Stromal cell of bone marrow (primary cell): ENCODE measurements at places on chromosomes 2 and 18.
A peak's percentile ranks its signal among the peaks of the same experiment; 100 is the strongest.

GRCh38 chr2:233905945-233906344 is 11.2 kb upstream of the TRPM8 start:
- no peak for DNase-seq

DNA sequence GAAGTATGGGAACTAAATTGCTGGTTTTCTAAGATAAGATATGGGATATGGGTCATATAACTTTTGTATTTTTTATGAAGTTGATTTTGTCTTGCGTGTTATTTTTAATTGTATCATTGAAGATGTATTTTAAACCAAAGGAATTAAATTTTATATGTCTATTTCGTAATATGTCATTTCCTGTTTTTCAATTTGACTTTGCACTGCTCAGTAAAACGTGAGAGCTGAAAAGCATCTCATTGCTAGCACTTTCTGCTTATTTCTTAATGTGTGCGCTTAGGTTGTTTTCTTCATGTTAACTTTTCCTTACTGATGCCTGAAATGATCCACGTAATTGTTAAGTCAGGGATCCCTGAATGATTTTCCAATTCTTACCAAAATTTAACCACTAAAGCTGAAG is 41.2 kb upstream of the KLF11 start:
- no peak for DNase-seq

DNA sequence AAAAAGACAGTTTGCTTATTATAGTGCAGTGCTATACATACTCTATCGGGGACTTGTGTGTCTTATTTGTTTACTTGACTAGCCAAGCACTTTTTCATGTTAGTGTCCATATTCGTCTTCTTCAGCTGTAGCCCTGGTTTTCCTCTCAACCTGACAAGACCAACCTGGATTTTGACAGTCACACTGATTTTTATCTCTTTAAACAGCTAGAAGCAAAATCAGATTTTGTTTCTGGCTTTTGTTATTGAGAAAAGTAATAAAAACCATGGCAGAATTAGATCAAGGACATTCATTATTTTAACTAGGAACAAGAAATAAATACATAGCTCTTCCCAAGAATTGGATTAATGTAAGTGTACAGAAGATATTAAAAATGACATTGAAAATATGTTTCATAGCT is 56.8 kb downstream of the SPATS2L start:
- no peak for DNase-seq

- DNase-seq, result peak; percentile 41
These were observed 85.1 kb upstream of the ACAA2 start for GRCh38 chr18:49898421-49898820.

- no peak for DNase-seq
These were observed 91.1 kb downstream of the INHBB start for GRCh38 chr2:120436885-120437603.

DNA sequence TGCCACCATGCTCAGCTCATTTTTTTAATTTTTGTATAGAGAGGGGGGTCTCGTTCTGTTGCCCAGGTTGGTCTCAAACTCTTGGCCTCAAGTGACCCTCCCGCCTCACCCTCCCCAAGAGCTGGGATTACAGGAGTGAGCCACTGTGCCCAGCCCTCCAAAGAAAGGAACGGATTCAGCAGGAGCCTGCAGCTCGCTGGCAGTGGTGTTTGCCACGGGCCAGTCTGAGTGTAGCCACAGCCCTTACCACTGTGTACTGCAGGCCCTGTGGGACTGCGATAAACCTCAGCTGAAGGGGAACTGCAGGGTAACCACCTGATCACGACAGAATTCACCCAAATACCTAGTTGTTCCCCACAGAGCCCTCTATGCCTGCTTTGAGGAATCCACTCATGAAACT is 6.8 kb downstream of the COPS9 start:
- DNase-seq, result no peak

- DNase-seq, result peak; percentile 80
These were observed 121.8 kb upstream of the SMAD7 start for GRCh38 chr18:49072524-49072934.

GRCh38 chr18:48133671-48134251 is 203.3 kb upstream of the SMAD2 start:
- DNase-seq, result no peak

DNA sequence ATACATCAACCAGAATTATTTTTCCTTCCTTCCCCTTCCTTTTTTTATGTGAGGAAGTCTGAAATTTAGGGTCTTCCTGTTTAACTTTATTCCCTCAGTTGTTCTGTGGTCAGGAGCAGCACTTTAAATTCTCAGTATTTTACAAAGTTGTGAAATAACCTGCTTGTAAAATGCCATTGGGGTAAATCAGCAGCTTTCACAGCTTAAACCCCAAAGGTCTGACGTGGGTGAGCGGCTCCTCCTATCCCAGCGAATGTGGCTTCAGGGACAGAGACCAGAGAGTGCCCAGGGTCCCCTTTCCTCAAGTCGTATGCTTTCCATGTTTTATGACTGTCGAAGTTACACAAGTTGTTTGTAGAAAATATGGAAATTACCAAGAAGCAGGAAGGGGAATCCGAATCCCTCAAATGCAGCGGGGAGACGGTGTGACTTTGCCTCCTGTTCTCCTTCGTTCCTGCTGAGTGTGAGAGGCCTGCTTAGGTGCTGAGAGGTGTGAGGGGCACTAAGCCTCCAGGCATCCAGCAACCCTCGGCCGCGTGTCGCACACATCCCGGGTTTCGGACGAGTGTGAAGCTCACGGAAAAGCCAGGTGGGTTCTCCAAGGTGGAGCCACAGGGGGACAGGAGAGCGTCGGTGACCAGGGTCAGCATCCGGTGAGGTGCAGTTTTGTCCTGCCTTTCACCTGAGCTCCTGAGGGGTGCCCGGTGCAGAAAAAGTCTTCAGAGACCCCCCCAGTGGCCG is 10.8 kb upstream of the KCNG2 start:
- peak; percentile 25 for DNase-seq

GRCh38 chr2:39325966-39326365 is 82.2 kb upstream of the CDKL4 start:
- DNase-seq, result no peak

DNA sequence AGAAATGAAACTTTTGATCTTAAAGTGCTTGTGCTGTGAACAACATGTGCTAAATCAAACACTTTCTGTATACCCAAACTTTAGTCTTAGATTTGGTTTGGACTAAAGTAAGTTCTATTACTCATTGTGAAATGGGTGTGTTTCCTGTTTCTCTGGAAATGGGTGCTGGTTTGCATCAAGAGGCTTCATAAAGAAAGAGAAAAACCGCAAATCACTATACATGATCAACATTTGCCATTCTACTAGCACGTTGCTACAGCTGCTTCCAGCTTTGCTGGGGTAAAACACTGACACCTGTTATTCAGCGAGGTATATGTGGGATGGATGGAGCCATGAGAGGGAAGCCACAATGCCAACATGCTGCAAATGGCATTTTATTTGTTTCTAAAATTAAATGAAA is 547.0 kb upstream of the ACVR2A start:
- DNase-seq, result no peak

DNA sequence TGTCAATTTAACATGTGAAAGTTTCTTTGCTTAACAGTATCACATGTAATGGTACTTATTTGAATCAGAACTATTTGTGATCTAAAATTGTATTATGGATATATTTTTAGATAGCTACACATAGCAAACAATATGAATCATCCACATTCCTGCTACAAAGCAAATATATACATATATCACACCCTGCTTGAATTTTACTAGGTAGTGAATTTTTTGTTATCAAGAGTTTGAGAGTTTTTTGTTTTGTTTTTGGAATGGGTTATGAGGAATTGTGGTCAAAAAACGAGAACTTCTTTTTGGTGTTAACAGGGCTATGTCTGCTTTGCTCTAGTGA is 635.7 kb downstream of the NRXN1 start:
- DNase-seq, result no peak

GRCh38 chr2:96146153-96146880 is 1.1 kb upstream of the DUSP2 start:
- DNase-seq, result no peak

GRCh38 chr2:187853381-187853791 is 299.2 kb upstream of the TFPI start:
- no peak for DNase-seq

GRCh38 chr18:58446391-58447060 is 182.4 kb downstream of the ALPK2 start:
- no peak for DNase-seq

GRCh38 chr2:53724536-53724935 is 43.1 kb upstream of the CHAC2 start:
- peak; percentile 39 for DNase-seq

- DNase-seq, result no peak
These were observed 1225.3 kb downstream of the SUCLG1 start for GRCh38 chr2:83233781-83234180.

DNA sequence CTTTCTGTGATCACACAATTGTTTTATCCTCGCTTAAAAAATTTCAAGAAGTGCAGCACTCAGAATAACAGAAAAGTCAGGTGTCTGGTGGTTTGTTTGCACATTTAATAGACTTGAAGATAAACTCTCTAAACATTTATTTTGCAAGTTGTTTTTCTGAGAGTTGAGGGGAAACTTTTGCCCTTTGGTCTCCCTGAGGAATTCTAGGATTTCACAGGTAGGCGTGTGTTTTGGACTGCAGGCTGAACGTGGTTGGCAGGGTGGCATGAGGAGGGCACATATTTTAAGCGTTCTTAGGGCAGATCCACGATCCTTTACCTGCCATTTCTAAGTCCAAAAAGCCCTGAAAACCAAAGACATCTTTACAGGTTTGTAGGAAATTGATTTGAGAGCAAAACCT is 188.6 kb downstream of the NEDD4L start:
- no peak for DNase-seq

DNA sequence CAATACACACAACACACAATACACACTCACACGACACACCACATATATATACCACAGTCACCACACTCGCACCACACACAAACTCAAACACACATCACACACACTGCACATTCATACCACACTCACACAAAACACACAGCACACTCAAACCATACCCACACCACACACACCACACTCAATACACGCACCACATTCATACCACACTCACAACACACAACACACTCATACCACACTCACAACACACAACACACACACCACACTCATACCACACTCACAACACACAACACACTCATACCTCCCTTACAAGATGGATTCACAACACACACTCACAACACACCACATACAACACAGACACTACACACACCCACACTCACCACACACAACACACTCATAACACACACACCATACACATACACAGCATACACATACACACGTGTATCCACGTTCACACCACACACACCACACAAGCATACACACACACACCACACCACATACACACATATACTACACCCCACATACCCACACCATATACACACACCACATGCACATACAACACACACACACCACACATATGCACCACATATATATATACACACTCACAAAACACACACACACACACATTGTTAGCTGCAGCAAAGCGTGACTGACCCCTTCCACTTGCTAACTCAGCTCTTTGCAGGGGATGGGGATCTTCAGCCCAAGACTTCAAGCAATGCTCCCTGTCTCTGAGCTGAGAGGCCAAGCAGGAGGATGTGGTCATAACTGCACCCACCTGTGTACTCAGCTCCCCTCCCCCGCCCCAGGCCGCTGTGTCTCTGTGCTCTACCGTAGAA is 59.0 kb downstream of the SDC1 start:
- no peak for DNase-seq

- DNase-seq, result no peak
These were observed 148.6 kb upstream of the MAP3K20 start for GRCh38 chr2:172926785-172927640.

GRCh38 chr2:240405684-240406313 is 29.7 kb upstream of the GPC1 start:
- no peak for DNase-seq

- DNase-seq, result no peak
These were observed 11.3 kb downstream of the VRK2 start for GRCh38 chr2:58057707-58058530.

- no peak for DNase-seq
These were observed 18.9 kb downstream of the GRHL1 start for GRCh38 chr2:9970200-9971044.

- peak; percentile 68 for DNase-seq
These were observed 125.3 kb upstream of the ZEB2 start for GRCh38 chr2:144645083-144645778.
